ENCODE measurements at places on chromosomes 6 and 20.

DNA sequence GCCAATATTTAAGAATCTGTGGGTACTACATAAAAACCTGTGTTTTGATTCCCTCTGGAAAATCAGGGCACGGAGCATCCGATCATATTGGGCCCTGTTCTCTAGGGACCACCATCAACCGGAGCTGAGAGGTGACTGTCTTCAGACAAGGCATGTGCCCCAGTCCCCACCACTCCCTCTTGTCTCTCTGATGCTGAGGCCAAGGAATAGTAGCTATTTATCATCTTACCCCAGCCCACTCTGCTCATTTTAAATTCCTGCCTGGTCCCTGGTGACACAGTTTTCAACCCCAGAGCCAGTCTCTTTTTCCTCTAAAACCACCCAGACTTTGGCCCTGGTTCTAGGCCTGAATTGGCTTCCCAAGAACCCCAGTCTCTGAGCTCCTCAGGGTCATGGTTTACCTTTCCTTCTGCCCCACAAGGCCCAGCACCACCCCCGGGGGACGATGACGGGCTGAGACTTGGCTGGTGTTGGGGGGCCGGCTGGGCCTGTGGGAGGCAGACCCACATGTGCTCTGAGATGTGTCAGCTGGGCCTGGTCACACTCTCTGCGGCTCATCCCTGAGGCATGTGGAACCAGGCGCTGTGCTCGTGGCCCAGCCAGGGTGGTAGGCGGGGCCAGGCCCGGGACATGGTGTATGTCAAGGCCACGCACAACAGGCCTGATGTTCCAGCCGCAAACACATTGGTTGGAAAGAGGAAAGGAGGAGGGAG is 114.4 kb downstream of the CEBPB start:
- peak; percentile 96 for DNase-seq

DNA sequence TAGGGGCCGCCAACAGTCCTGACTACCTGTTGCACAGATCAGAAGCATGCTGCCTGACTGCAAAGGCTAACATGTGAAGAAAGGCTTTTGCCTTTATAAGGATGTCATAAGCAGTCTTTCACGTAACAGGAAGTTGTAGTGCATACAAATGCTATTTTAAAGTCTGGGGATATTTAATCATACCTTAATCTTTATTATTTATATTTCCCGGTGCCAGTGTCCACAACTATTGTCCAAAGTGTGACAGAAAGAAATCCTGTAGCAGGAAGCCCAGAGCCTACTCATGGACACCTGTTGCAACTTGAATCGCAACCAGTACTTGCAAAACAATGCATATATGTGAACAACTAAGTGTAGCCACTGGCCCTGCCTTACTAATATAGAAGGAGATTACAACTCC is 235.8 kb downstream of the ALDH8A1 start:
- no peak for DNase-seq

GRCh38 chr20:36116807-36117441 is 37.6 kb upstream of the EPB41L1 start:
- peak; percentile 74 for DNase-seq

- DNase-seq: peak; percentile 33
These were observed 8.4 kb downstream of the TPBG start for GRCh38 chr6:82371799-82372546.

GRCh38 chr6:35370785-35371493 is 28.6 kb downstream of the PPARD start:
- peak; percentile 23 for DNase-seq

GRCh38 chr20:62119591-62120364 is 2.5 kb upstream of the LSM14B start:
- no peak for DNase-seq

DNA sequence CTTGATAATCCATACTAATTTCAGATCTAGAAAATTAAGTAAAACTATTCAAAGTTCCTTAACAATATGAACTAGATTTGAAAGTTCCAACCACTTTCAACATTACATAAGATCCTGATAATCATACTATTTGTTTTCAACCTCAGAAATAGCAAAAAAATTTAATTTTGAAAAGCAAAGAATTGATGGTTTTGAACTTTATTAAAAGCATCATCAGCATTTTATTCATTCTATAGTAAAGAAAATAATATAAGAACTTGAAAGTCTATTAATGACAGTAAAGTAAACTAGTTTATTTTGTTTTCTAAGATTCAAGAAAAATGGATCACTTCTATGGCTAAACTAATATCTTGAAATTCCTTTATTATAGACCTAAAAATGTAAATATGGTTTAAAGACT is 26.8 kb downstream of the EYS start:
- no peak for DNase-seq

GRCh38 chr20:36112112-36112511 is 42.4 kb upstream of the EPB41L1 start:
- no peak for DNase-seq

DNA sequence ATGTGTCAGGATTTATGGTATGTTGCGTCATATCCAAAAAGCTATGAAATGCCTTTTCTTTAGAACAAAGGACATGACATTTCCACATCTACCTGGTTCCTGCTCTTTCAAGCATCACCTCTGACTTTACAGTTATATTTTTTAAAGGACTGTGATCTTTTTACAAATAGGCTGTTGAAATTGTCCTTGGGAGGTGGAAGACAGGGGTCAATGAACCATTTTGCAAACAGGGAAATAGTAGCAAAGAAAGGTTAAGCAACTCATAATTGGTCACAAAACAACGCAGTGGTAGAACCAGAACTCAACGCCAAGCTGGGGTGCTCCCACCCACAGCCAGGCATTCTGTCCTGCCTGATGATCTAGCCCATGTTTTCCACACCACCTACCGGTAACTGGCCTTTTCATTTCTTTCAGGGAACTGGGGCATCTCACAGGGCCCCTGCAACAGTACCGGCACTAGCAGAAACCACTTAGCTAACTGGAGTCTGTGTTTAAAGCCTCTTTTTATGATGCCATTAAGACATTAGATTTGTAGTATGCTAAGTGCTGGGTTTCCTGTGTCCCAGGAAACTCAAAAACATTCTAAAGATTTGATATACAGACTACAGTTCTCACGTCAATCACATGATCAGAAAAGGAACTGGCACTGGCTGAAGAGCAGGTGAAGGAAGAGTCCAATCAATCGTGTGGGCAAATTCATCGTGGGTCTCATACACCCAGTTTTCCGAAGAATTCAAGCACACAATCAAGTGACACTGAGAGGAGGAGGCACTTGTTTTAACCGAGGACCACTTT is 13.9 kb downstream of the ZNF217 start:
- DNase-seq: peak; percentile 50

DNA sequence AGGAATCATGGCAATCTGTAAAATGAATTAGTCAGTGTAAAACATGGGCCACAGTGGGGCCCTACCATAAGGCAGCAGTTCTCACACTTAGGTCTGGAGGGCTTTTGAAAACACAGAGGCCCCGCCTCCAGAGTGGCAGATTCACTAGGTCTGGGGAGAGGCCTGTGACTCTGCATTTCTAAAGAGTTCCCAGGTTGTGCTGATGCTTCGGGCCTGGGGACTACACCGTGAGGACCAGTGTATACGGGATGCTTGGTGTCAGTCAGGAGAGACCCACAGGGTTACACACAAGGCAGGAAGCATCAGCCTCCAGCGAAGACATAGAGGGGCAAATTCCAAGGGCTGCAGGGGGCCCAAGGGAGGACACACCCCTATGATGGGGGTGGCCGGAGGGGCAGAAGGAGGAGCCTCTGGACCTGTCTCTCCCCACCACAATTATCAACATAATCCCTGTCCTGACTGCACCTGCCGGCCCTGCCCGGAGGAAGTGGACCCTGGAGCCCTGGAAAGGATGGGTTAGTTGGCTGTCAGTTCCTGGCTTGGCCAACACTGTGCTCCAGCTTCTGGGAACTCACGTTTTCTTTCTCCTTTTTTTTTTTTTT is 46.7 kb downstream of the FGD2 start:
- no peak for DNase-seq

- DNase-seq: no peak
These were observed 36.0 kb upstream of the GRM4 start for GRCh38 chr6:34181908-34182307.

DNA sequence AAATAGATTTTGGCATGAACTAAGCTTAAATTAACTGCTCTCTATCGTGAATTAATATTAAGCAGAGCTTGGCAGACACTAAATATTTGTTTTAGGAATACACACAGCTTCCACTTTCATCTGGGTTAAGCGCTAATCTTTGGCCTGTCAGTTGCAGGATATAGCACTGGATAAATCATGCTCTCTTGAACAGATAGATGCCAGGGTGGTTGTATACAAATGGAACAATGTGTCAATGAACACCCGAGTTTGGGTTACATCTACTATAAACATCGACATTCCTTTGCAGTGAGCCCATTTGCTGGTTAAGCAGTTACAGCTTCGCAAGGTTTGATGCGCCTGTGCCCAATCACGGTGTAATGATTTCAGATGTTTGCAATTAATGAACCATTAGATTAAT is 338.2 kb upstream of the ZFP64 start:
- no peak for DNase-seq

DNA sequence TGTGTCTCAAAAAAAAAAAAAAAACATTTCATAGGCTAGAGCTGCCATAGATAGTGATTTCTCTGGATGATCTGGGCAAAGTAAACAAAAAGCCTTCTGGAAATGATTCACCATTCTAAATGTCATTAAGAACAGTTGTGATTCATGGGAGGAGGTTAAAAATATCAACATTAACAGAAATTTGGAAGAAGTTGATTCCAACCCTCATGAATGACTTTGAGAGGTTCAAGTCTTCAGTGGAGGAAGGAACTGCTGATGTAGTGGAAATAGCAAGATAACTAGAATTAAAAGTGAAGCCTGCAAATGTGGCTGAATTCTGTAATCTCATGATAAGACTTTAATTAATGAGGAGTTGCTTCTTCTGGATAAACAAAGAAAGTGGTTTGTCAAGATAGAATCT is 26.8 kb upstream of the MMP24 start:
- DNase-seq: peak; percentile 58

DNA sequence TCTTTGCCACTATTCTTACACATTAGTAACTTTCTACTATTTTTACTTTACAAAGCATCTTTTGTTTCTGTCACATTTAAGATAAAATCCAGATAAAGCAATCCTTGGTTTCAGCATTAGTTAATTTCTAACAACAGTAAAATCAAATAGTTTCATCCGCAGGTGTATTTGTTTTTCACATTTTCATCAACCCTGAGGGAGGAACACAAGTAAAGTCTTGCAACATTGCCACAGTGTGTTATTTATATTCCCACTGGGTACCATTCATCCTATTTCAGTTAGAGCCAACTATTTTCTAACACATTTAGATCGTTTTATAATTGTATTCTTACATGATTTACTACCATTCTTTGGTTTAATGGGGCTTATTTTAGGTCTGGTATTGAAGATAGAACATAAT is 908.7 kb upstream of the CITED2 start:
- DNase-seq: no peak

DNA sequence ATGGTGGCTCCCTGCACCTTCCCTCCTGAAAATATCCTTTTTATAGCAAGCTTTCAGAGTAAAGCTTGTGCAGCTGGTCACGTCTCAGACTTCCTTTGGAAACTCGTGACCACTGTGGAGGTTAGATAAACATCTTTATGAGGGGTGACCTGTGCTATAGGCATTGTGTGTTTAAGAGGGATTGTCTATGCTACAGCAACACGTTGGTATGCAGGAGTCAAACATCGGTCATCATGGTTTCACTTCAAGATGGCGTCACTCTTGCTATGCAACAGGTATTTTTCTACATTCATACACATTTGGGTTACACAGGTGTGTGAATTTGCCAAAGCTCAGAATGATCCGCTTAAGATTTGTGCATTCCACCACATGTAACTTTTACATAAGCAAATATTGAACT is 14.6 kb upstream of the BLCAP start:
- peak; percentile 77 for DNase-seq

GRCh38 chr6:150099546-150099945 is 30.6 kb upstream of the ULBP3 start:
- DNase-seq: no peak

GRCh38 chr20:41119614-41120561 is 17.5 kb upstream of the PLCG1 start:
- DNase-seq: no peak

- no peak for DNase-seq
These were observed 78.0 kb upstream of the ELOVL5 start for GRCh38 chr6:53426667-53427270.

DNA sequence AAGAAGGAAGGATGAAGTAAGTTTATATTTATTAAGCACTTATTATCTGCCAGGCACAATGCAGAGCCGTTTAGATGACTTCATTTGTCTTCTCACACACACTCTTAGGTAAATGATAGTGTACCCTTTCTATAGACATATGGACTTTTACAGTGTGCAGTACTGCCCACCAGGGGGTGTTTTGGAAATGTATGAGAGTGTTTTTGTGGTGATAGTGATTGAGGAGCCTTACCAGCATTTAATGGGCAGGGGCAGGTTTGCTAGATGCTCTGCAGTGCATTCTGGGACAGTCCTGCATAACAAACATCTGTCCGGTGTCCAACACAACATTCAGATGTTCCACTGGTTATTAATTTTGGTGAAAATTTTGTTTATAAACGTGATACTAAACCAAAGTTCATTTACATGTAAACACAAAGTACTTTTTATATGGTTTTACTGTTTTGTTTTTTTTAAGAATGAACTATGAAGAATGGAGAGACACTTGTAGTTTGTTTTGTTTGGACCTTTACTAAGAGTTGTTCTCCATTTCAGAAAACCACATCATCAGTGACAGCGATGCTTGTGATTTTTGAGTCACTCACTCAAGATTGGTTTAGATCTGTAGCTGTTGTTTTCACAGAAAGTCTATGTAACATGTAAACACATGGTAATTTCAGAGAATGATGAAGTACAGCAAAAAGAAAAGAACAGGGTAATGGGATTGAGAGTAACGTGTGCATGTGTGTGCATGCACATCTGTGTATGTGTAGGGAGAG is 19.9 kb downstream of the KCNS1 start:
- no peak for DNase-seq

GRCh38 chr6:84618836-84619235 is 145.6 kb downstream of the TBX18 start:
- peak; percentile 26 for DNase-seq

GRCh38 chr20:43899274-43900120 is 15.2 kb upstream of the TOX2 start:
- no peak for DNase-seq

GRCh38 chr6:2081155-2082138 is 164.0 kb downstream of the GMDS start:
- DNase-seq: no peak

DNA sequence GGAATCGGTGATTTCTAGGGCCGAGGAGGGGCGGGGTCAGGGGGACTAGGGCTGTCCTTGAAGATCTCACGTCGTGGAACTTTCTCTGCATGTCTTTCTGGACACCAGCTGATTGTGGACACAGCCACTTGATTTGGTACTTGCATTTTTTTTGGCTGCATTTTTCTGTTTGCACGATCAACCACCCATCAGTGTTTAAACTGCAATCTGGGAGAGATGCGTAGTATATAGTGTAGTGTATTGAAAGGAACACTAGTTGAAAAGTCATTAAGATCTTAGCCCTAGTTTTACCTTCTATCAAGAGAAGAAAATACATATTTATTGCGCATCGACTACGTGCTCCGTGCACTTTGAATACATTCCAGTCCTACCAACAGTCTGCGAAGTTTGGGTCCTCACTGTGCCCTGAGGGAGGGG is 657 bp downstream of the NT5DC1 start:
- DNase-seq: no peak
